ENCODE measurements at places on chromosomes 1 and 21. TPM values are rescaled to one million over a fixed set of nuclear protein-coding genes. Genes with fewer than 3 reads are reported as not detected.

DNA sequence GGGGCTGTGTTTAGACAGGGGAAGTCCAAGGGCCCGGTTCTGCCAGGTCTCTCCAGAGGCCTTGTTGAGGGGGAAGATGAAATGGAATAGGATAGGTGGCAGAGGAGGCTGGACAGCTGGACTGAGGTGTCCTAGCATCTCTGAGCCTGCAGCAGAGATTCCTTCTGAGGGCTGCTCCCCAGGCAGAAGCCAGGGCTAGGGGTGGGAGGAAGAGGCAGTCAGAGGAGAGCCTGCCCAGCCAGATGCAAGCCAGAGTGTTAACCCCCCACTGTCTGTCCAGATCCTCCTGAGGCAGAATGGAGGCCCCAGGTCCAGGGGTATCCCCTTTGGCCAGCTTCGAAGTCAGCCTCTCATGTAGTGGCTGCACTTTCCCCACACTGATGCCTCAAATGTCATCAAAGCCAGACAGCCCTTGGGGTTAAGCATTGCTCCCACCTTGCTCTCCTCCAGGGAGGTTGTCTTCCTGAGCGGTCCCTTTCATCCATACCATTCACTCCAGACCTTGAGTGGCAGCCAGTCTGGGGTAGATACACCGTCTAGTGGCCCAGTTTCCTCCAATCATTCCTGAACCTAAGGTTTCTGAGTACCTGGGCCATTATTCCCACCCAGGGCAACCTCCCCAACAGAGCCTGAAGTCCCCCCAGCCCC lies 1.7 kb downstream of the CSF1 start:
- DNase-seq, result no peak

The PTAFR gene
- 2.9 TPM for polyA plus RNA-seq

- no peak for DNase-seq
Measured at GRCh38 chr1:31621498-31621820, 4.0 kb downstream of the HCRTR1 start.

DNA sequence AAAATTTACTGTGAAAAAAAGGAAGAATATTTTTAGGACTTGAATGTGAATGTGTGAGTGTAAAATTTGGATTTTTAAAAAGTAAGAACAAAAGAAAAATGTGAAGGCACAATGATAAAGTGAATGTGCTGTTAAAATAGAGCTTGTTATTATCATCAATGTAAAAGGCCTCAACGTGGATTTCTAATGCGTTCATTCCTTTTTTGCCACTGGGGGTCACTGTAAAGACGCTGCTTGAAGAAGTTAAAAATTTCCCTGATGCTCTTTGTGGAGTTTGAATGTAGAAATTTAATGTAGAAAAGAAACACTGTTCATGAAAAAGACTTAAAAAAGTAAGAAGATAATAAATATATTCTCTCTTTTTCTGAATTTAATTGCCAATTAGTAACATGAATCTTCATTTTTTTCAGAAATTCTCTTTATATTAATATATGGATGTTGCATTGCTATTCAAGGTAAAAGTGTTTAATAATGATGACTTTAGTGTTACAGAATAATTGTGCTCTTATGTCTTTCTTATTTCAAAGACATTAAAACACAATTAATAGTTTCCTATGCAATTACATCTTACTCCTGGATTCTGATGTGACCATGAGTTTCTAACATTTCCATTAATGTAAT lies 161.5 kb downstream of the DNM3 start:
- no peak for DNase-seq

DNA sequence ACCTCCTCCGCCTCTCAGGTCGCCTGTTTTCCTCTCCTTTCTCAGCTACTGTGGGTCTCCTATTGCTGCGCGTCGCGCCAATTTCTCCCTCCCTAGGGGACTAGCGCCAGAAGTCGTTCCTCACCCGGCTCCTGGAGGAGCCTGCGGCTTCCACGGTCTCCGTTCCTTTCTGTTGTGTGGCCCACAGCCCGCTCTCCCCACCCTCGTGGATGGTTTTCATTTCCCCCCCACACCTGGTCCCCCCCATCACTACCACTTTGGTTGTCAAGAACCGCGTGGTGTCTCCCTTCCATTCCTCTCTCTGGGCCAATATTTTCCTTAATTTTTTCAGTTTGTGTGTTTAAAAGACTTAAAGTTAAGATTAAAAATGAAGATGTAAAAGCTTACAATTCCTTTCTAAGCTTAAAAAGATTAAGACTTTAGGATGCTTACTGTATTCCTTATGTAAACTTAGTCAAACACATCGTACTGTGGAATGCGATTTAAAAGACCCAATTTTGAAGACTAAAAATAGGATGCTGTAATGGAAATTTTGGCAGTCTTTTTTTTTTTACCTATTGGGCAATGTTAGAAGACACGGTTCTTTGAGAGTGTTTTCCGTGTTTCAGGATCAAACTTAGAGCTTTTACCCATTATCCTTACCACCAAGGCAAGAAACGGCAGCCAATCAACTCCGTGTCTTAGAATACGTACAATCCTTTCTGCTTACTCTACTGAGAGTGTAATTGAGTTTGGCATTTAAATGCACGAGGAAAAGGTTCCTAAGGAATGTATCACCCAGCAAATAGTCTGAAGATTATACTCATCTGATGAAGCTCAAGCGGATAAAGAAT lies 773 bp downstream of the CNST start:
- peak; percentile 51 for DNase-seq

GRCh38 chr1:14369526-14370213 lies 228.8 kb upstream of the KAZN start:
- DNase-seq, result no peak

- no peak for DNase-seq
Measured at GRCh38 chr1:165527251-165528007, 16.4 kb upstream of the LRRC52 start.

GRCh38 chr21:41419921-41420862 lies 5.8 kb upstream of the MX1 start:
- peak; percentile 86 for DNase-seq

The PALMD gene
- 29.9 TPM for polyA plus RNA-seq

GRCh38 chr21:16900685-16901084 lies 612.2 kb upstream of the CXADR start:
- no peak for DNase-seq

DNA sequence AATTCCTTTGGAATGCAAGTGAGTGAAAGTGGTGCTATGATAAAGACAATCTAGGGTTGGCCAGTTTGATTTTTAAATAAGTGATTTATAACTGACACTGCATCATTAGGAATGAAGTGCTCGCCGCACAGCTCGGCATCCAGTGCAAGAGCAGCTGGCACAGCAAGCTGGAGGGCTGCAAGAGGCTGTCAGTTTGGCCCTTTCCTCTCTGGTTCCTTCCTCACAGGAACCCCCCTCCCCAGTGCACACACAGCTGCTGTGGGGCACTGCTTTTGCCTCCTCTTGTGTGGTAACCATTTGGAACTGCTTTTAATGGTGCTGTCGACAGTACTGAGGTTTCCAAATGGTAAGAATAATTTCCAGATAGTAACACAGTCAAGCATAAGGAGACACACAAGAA lies 10.4 kb upstream of the BCAR3 start:
- no peak for DNase-seq

The SMCP gene
- not detected for polyA plus RNA-seq

The OR10J4 gene
- not detected for polyA plus RNA-seq

The PIGR gene
- 0.22 TPM for polyA plus RNA-seq

- DNase-seq, result no peak
Measured at GRCh38 chr1:234608025-234608910, 1.7 kb downstream of the IRF2BP2 start.

GRCh38 chr21:14753466-14754258 lies 207.5 kb upstream of the SAMSN1 start:
- DNase-seq, result no peak

GRCh38 chr21:36254106-36254941 lies 65.7 kb upstream of the MORC3 start:
- DNase-seq, result no peak

The LCE1E gene
- polyA plus RNA-seq, result not detected

GRCh38 chr21:41783476-41784180 lies 16.8 kb upstream of the RIPK4 start:
- DNase-seq, result no peak

GRCh38 chr1:16464917-16465625 lies 24.5 kb downstream of the NECAP2 start:
- no peak for DNase-seq

DNA sequence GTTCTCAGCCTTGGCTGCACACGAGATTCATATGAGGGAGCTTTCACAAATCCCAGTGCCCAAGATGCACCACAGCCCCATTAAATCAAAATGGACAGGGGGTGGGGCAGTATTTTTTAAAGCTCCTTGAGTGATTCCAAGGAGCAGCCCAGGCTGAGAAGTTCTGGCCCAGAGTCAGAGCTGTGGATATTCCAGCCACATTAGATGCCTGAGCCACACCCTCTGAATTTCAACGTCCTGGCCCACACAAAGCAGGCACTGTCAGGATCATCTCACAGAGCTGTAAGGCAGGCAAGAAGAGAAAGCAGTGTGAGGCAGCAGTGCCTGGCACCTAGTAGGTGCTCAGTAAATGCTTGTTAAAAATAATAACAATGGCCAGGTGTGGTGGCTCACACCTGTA lies 37.4 kb downstream of the PAX7 start:
- DNase-seq, result no peak

The OPRD1 gene
- 0.27 TPM for polyA plus RNA-seq

- DNase-seq, result no peak
Measured at GRCh38 chr1:32928715-32929114, 27.5 kb upstream of the TMEM54 start.

The C4BPB gene
- 0.82 TPM for polyA plus RNA-seq

- DNase-seq, result no peak
Measured at GRCh38 chr1:175211656-175212055, 19.1 kb upstream of the KIAA0040 start.

DNA sequence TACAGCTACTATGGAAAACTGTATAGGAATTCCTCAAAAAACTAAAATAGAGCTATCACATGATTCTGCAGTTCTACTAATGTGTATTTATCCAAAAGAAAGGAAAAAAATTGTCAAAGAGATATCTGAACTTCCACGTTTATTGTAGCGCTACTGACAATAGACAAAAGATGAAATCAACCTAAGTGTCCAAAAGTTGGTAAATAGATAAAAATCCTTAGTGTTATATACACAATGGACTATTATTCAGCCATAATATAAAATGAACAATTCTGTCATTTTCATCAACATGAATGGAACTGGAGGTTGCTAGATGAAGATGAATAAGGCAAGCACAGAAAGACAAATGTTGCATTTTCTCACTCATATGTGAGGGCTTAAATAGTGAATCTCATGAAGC lies 1492.1 kb downstream of the MRPL39 start:
- no peak for DNase-seq

The ATAD3B gene
- polyA plus RNA-seq, result 24.1 TPM

The SLC44A3 gene
- 36.9 TPM for polyA plus RNA-seq

The PTGS2 gene
- polyA plus RNA-seq, result 4.0 TPM

- no peak for DNase-seq
Measured at GRCh38 chr1:17880449-17880848, 125.3 kb downstream of the ACTL8 start.

The GBP4 gene
- 25.1 TPM for polyA plus RNA-seq

The DIRAS3 gene
- 3.6 TPM for polyA plus RNA-seq

GRCh38 chr1:179788259-179788658 lies 45.2 kb downstream of the FAM163A start:
- no peak for DNase-seq
